ENCODE measurements at places on chromosomes 2 and 18.

- DNase-seq, result no peak
Measured at GRCh38 chr2:175168564-175168945, 552 bp upstream of the ATF2 start.

DNA sequence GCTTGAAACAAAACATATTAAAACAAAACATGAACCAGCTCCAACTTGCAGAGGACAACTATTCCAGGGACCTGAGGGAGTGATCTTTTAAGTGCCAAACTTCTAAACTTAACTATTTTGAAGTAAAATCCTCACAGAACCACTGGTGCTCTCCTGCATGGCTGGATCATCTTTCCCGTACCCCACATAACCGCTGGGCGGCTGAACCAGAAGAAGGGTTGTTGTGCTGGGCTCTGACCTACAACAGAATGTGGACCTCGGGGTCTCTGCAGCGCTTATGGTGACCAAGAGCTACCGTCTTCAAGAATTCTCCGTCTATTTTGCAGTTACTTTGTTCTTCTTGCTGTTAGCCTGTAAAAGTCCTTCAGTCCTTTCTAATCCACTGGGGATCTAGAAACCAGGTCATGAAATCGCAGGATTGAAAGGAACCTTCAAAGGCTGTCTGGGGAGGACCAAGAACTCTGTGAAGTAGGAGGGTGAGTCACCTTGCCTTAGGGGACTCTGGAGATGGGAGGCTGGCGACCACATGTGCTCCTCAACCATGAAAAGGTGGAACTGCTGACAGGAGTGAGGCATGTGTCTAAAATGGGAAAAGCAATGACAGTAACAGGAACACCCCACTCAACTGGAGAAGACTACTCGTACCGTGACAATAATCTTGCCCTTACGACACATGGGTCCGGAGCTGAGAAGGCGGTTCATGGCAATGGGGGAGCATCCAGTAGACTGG is 46.6 kb downstream of the HDLBP start:
- no peak for DNase-seq

DNA sequence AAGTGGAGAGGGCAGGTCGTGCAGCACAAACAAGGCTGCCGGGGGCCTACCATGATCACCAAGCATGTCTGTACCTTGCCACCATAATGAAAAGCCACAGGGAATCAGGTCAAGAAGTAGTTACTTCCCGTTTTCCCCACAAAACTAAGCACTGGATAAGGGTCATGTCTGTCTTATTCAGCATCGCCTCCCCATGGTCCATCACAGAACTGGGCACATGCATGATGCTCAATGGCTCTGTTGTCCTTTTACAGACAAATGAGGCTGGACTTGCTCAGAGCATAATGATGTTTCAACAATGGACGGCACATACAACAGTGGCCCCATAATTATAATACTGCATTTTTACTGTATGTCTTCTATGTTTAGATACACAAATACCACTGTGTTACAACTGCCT is 27.5 kb downstream of the REEP1 start:
- no peak for DNase-seq

- no peak for DNase-seq
Measured at GRCh38 chr2:155525199-155525598, 807.3 kb downstream of the NR4A2 start.

- no peak for DNase-seq
Measured at GRCh38 chr18:12645751-12646203, 12.1 kb downstream of the SPIRE1 start.

GRCh38 chr2:230447455-230448451 is 31.8 kb downstream of the SP100 start:
- DNase-seq, result no peak

Measured in NCI-H1048 (cell line).